Activated naive CD4-positive, alpha-beta T cell treated with anti-CD3 and anti-CD28 coated beads, Interleukin-2, amount 50 U/mL, for 16 hours (primary cell): ENCODE measurements at places on chromosomes 4 and X.

GRCh38 chr4:56298236-56298635, 89.1 kb downstream of the AASDH start:
- no peak for DNase-seq

DNA sequence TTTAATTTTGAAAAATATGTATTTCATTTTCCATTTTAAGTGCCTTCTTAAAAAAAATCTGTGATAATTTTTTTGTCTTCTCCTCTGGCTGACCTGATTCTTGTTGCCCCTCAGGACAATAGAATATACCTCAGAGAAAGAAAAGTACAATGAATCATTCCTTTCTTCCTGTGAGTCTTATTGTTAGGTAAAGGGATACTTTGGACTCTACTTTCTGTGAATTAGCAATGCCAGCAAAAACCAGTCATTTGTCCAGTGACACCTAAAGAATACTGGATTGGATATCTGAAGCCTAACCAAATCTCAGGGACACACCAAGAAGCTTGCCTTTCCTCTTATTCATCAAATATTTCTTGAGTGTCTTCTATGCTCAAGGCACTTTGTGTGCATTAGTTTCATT, 102.1 kb downstream of the AREG start:
- DNase-seq: no peak

- DNase-seq: no peak
Measured at GRCh38 chrX:82711457-82711856, 796.6 kb upstream of the POU3F4 start.

- DNase-seq: no peak
Measured at GRCh38 chr4:15665753-15666365, 10.7 kb upstream of the FBXL5 start.

GRCh38 chr4:83011689-83012199, 1.1 kb upstream of the LIN54 start:
- no peak for DNase-seq

DNA sequence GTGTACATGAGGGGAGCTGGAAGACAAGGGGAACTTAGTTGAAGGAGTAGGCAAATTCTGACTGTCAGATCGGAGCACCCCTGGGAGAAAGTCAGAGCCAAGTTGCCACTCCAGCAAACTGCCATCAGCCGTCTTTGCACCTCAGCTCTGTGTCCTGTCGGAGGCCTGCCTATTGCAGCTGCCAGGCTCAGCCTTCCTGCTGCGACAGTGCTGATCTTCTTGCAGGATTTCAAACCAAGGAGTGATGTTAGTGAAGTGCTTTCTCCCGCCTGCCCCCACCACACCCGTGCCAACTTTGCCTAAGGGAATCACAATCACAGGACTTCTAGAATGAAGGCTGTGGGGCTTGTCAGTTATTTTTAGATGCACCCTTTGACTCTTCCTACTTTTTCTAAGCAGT, 185.3 kb downstream of the KIT start:
- no peak for DNase-seq

DNA sequence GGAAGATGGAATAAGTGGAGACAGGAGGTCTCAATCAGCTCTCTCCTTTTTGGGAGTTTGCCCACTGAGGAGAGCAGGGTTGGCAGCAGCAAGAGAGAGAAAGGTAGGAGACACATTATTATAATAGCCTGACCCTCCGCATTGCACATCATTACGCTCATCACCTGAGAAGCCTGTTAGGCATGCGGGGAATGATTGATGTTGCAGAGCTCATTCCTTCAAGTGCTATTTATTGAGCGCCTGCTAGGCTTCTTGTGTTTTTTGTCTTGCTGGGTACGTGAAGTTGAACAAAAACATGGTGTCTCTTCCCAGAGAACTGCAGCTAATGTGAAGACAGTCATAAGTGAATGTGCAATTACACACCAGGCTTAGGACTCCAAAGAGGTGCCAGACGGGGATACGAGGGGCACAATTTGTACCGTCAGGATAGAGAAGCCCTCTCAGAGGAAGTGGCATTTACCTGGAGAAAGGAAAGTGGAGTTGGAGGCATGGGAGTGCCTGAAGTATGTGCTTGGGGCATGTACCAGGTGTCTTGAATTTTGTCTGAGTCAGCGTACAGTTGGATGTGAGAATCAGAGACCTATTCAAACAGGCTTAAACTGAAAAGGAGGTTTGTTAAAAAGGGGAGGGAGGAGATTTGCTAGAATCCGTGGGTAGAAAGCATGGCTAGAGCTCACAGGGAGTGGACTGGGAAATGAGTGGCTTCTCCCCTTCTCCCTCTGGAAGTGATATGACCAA, 90.2 kb upstream of the SOD3 start:
- DNase-seq: no peak

- DNase-seq: no peak
Measured at GRCh38 chr4:142278663-142279062, 567.4 kb downstream of the INPP4B start.
